ENCODE measurements at places on chromosomes 12 and 14.

DNA sequence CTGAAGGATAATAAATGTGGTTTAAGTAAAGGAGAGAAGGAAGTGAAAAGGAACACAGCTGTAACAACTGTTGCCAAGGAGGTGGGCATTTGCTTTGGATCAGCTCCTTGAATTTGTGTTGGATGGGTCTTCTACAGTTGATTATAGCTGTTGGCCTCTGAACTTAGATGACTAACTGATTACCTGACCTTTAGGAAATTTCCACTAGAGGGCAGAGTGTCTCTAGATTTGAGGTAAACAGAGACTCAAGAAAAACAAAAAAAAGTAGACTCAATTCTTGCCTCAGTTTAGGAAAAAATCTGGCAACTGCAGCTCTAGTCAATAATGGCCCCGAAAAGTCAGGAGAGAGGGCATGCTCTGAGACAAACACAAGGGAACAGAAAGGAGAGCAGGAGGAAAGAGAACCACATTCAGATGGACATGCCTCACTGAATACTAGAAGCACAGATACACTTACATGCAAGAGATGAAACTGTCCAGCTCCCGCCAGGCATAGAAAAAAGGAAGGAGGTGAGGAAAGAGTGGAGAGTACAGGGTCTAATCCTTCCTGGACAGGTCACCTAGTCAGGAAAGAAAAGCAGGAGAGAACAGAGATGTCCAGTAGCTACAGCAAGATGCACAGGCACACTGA is 20.6 kb downstream of the COX14 start:
- DNase-seq, result no peak

DNA sequence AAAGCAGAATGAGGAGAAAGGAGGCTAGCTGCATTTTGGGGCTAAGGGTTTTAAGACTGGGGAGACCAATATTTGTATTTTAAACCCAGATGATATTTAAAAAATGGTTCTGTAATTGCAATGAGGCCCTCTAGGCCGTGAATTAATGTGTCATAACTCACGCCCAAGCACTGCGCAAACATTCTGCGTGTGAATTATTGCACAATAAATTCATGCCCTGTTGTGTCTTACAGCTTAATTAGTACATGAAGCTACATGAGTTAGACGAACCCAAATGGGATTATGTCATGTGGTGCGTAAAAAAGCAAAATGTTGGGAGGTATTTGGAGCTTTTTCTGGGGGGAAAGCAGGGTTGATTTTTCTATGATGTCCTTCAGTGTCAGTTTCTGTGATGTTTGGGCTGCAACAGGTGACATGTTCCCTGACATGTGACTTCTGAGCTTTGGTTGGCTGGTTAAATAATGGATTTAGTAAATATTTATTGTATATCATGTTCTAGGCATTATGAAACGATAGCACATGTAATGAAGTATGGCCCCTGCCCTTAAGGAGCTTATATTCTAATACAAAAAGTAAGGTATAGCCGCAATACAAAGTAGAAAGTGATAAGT is 30.4 kb upstream of the CISTR start:
- DNase-seq, result no peak

DNA sequence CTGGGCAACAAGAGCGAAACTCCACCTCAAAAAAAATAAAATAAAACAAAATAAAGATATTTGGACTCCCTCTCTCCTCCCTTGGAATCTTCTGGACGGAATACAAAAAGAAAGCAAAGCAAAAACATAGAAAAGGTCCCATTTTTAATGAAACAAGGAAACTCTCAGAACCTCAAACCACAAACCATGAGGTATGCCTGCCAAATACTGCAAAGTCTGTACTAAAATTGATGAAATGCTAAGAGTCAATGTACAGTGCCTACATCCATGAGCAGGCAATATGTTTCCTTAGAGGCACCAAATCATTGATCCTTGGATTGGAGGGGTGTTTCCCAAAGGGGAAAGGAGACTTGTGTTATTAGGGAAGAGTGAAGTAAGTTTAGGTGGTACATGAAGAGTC is 8.2 kb upstream of the RPS6KA5 start:
- DNase-seq, result no peak

- no peak for DNase-seq
Measured at GRCh38 chr12:12190087-12190809, 76.6 kb downstream of the LRP6 start.

GRCh38 chr12:14965221-14965620 is 3.8 kb upstream of the ARHGDIB start:
- no peak for DNase-seq

DNA sequence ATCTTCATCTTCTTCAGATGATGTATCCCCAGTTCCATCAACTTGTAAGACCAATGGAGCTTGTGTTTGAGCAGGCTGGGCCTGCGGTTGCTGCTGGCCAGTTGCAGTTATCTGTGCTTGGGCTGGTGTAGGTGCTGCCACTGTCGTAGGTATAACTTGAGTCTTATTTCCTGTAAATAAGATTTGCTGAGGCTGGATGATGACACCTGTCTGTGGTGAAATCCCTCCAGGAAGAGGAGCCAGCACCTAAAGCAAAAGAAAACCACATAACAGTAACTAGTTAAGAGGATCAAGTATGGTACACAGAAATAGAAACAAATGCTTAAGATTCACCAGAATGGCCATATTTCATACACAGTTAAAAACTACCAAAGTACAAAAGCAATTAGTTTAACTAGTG is 28.2 kb downstream of the GTF2A1 start:
- no peak for DNase-seq

GRCh38 chr12:52964556-52965336 is 15.8 kb downstream of the KRT18 start:
- DNase-seq, result no peak

GRCh38 chr12:48985475-48985897 is 7.4 kb downstream of the WNT1 start:
- no peak for DNase-seq

DNA sequence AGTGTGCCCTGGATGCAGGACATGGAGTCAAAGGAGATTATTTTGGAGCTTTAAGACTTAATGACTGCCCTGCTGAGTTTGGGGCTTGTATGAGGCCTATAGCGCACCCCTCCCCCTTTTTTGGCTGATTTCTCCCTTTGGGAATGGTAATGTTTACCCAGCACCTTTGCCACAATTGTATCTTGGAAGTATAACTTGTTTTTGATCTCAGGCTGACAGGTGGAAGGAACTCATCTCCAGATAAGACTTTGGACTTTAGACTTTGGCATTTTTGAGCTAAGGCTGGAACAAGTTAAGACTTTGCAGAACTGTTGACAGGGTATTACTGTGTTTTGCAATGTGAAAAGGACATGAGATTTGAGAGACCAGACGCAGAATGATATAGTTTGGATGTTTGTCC is 110.5 kb downstream of the DERA start:
- DNase-seq, result no peak
